ENCODE measurements at places on chromosomes 7 and 10.
A peak's percentile ranks its signal among the peaks of the same experiment; 100 is the strongest.

DNA sequence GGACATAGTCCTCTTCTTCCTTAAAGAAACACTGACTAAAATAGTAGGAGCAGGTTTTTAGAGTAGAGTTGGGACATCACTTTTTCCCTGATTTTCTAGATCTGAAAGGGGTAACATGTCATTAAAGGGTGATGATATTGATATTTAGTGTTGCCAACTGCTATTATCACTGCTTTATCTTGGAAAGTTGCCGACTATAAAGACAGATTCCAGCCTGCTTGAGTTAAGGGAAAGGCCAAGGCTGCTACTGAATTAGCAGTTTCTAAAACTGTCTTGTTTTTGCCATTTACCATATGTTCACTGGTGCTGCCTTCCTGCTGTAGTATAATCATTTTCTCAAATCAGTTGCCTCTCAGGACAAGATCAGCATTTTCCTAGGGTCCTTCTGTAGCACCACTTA, 29.7 kb downstream of the AP3M1 start:
- DNase-seq = no peak

DNA sequence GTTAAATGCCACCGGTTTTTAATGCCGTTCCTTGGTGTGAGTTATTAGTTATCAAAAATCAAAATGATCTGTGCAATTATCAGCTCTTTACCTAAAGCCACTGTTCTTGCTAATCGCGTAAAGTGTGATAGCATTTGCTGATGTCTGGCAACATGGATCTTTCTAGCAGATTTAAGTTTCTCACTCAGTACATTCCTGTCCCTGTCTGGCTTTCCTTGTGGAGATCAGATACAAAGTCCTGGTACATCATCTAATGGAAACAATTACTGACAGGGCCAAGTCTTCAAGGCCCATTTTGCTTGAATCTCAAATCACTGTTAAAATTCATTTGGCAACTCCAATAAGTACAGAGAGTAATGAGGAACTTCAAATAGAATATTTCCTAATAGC, 755.7 kb downstream of the AUTS2 start:
- DNase-seq = no peak

DNA sequence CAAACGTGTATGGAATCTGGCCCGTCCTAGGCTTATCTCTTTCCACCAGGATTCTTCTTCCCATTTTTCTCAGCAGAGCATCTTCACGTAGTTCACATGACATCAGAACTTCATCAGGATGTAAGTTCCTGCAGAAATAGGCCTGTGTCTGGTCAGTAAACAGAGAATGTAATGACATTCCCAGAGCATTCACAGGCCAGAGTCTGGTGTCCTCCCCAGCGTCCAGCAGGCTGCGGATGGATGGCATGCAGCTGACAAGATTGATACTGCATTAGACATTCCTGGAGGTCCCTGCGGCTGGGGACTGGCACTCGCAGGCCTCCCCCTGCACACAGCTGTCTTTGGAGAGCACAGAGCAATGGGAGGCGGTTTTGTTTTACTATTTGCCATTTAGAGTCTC, 28.7 kb downstream of the MGMT start:
- no peak for DNase-seq

GRCh38 chr7:150610233-150610632, 22.0 kb downstream of the GIMAP6 start:
- no peak for DNase-seq

- DNase-seq = no peak
These were observed 379.4 kb upstream of the SEMA3D start for GRCh38 chr7:85566095-85566794.

DNA sequence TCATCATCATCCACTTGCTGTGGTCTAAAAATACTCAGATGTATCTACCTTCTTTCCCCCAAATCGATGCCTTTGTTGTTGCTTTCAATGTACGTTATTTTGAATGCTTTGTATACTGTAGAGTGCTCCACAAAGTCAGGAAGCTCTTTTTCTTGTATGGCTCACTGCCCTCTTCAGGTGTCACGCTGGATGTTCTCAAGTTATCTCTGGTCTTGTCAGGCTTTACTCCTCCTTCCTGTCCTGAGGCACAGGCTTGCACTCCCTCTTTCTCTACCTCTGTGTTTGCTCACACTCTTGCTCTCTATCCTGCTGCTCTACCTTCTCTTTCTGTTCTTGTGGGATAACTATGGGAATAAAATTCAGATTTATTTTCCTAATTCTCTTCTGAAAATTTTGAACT, 381.3 kb downstream of the NRG3 start:
- DNase-seq = no peak

DNA sequence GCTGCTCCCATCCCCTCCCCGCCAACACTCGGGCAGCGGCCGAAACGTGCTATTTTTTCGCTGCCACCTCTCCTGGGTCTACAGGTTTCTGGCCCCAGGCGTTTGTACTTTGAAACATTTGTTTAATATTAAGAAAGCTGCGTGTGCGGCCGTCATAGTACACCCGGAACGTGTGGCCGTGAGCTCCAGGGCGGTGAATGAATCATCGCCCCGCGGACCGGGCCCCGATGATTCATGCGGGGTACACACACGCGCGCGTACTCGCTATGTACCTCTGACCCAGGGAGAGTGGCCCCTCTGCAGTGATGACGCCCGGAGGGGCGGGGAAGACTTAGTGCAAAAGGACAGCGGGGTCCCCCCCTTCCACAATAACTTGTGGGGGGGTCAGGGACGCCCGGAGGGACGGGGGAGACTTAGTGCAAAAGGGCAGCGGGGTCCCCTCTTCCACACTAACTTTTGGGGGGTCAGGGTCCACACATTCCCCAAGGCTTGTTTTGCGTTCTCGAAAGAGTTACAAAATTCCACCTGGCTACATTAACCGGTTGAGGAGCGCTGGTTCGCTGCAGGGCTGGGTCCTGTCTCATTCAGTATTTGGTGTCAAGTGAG, 56.5 kb upstream of the PCGF5 start:
- DNase-seq = peak; percentile 40

DNA sequence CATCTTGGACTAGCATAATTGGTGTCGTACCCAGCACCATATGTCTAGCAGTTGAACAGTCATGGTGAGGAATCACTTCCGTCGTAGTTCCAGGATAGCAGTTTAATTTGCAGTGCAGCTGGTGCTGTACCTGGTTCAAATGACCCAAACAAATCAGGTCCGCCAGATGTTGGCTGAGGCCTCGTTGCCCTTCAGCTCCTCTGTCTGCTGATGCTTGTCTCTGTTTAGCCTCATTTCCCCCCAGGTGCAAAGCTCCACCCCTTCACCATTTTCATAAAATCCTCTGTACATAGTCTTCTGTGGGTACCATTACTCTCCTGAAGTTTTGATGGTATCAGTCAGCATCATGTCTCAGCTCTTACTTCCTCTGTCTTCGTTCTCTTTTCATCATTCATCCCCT, 35.1 kb downstream of the UMAD1 start:
- DNase-seq = no peak

DNA sequence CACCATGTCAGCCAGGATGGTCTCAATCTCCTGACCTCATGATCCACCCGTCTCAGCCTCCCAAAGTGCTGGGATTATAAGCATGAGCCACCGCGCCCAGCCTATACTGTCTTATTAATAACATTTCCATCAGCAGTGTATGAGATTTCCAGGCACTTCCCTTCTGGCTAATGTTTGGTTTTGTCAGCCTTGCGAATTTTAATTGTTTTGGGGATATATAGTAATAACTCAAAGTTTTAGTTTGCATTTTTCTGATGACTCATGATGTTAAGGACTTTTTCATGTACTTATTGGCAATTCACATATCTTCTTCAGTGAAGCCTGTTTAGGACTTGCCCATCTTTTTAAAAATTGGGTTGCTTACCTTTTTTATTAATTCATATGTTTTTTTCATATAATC, 76.0 kb downstream of the TMEM270 start:
- no peak for DNase-seq
